Mesothelial cell of epicardium (in vitro differentiated cells): ENCODE measurements at places on chromosomes 3 and 15. TPM values are rescaled to one million over a fixed set of nuclear protein-coding genes. Genes with fewer than 3 reads are reported as not detected.

DNA sequence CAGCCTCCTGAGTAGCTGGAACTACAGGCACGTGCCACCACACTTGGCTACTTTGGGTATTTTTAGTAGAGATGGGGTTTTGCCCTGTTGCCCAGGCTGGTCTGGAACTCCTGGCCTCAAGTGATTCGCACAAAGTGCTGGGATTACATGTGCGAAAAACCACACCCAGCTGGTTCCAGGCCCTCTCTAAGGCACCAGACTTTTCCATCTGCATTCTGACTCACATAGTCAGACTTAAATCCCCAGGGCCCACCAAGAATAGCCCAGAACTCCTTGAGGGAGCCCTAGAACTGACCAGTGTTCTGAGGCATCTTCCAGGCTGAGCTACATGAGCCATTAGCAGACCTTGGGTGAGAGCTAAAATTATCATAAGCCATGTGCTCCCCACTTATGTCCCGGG lies 68.1 kb downstream of the NMD3 start:
- no peak overlapping the region for H3K27ac ChIP-seq
- H3K4me1 ChIP-seq, result no peaks in the 10 kb centered on the region
- DNase-seq, result no peak
- no peak overlapping the region for H3K4me3 ChIP-seq
- H3K36me3 ChIP-seq, result no peaks in the 10 kb centered on the region

DNA sequence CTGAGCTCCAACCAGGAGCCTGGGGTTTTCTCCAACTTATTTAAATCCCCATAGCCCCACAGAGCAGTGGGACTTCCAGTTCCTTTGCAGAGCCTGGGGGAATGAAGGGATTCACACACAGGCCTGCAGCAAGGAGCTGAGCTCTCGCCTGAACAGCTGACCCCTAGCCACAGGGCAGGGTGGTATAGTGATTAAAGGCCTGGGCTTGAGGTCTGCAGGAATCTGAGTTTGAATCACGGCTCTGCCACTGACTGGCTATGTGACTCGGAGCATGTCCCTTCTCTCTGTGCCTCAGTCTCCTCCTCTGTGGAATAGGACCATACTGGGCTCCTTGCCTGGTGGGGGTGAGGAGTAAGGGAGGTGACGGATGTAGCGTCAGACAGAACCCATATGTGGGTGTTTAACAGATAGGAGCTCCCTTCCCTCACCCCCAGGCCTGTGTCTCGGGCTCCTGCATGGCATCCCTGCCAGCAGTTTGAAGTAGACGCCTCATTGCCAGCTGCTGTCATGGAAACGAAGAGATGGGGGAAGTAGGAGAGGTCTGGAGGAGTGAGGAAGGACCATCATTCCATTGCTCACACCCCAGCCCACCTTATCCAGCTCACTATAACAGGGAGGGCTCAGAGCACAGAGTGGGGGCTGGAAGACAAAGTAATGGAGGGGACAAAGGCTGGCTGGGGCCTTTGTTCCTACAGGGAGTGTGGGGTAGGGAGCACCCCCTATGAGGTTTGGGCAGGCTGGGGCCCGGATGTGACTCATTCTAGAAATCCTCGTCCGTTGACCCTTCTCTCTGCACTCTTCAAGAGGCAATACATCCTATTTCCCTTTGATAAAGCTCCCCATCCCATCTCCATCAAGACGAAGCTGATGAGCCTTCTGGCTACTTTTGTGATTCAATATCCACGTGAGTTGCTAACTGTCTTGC lies 14.8 kb downstream of the HRH1 start:
- H3K36me3 ChIP-seq, result no peaks in the 10 kb centered on the region
- H3K27me3 ChIP-seq, result peaks cover 25% of the 10 kb centered on the region
- no peak for DNase-seq

- no peak overlapping the region for H3K27ac ChIP-seq
- H3K4me3 ChIP-seq, result no peak overlapping the region
- peaks cover 11% of the 10 kb centered on the region for H3K4me1 ChIP-seq
- DNase-seq, result no peak
- peaks cover 6% of the 10 kb centered on the region for H3K27me3 ChIP-seq
Measured at GRCh38 chr3:182501856-182502255, 291.4 kb upstream of the ATP11B start.

Gene PATL2
- 0.66 to 1.3 TPM (median 1.1 TPM) in 3 replicates for total RNA-seq

- H3K4me3 ChIP-seq, result no peak overlapping the region
- no peak for DNase-seq
- no peaks in the 10 kb centered on the region for H3K4me1 ChIP-seq
- no peaks in the 10 kb centered on the region for H3K27me3 ChIP-seq
Measured at GRCh38 chr15:100940767-100941379, 21.7 kb downstream of the LRRK1 start.

DNA sequence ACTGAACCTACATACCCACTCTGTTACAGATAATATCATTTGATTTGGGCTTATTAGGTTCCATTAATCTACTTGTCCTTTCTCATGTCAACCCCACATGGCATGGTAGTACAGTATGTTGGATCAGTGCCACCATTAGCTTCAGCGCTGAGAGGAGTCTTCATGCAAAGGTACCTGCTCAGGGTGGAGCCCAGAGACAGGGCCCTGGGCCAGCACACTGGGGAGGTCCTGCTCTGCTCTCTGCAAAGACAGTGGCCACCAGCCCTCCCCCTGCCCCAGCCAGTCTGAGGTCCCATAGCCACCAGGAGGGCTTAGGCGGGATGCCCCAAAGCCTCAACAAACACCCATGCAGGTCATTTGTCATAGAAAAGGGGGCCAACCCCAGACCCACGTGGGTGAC lies 71.0 kb downstream of the ATP10A start:
- peaks cover 15% of the 10 kb centered on the region for H3K27me3 ChIP-seq
- H3K4me3 ChIP-seq, result no peak overlapping the region
- no peaks in the 10 kb centered on the region for H3K36me3 ChIP-seq
- H3K4me1 ChIP-seq, result peaks cover 3% of the 10 kb centered on the region
- DNase-seq, result no peak

DNA sequence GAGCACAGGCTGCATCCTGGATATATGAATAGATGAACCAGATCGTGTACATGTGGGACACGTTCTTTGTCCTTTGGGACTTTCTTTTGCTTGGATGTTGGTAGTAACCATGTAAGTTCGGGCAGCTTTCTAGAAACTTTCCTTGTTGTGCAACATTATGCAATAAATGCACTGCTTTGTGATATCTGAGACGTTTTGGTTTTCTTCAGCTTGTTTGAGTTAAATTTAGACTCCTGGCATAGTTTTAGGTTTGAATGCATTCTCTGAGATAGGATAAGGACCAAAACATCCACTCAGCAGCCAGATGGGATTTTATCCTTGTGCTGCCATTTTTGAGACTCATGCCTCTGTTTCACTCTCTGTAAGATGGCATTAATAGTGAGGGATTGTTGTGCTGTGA lies 158.9 kb downstream of the IGF1R start:
- no peak overlapping the region for H3K4me3 ChIP-seq
- H3K27ac ChIP-seq, result peak overlapping the region; percentile 25
- DNase-seq, result no peak
- peaks cover 26% of the 10 kb centered on the region for H3K4me1 ChIP-seq
- peaks cover 2% of the 10 kb centered on the region for H3K36me3 ChIP-seq
- H3K27me3 ChIP-seq, result no peaks in the 10 kb centered on the region

- H3K4me1 ChIP-seq, result peaks cover 4% of the 10 kb centered on the region
- no peak for DNase-seq
- H3K36me3 ChIP-seq, result no peaks in the 10 kb centered on the region
- no peak overlapping the region for H3K4me3 ChIP-seq
- H3K27me3 ChIP-seq, result no peaks in the 10 kb centered on the region
Measured at GRCh38 chr3:64509206-64509605, 178.6 kb downstream of the ADAMTS9 start.

Gene TMC3
- total RNA-seq, result 0.04 to 0.05 TPM in 2 of 3 replicates, not detected in the other

DNA sequence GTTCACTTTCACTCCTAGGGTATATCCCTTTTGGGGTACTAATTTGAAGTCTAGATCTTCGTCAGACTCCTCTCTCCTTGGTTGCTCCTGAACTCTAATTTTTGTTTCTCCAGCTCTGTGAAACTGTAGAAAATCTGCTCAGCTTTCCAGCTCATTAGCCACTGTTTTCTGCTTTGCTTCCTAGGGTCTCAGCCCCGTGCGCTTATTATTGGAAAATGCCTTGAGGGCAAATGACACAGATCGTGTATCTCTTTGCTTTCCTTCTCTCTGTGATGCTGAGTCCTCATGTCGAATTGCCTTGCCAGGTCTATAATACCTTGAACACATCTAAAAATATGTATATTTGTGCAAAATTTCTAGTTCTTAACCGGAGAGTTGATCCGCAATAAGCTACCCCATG lies 731.1 kb downstream of the EDEM1 start:
- H3K27ac ChIP-seq, result no peak overlapping the region
- H3K4me3 ChIP-seq, result no peak overlapping the region
- no peaks in the 10 kb centered on the region for H3K27me3 ChIP-seq
- no peaks in the 10 kb centered on the region for H3K36me3 ChIP-seq
- H3K4me1 ChIP-seq, result no peaks in the 10 kb centered on the region

GRCh38 chr3:188037965-188038581 lies 115.9 kb upstream of the LPP start:
- peaks cover 3% of the 10 kb centered on the region for H3K27me3 ChIP-seq
- no peak overlapping the region for H3K4me3 ChIP-seq
- no peak overlapping the region for H3K27ac ChIP-seq
- peaks cover 13% of the 10 kb centered on the region for H3K4me1 ChIP-seq

- H3K27ac ChIP-seq, result no peak overlapping the region
- no peaks in the 10 kb centered on the region for H3K27me3 ChIP-seq
- H3K4me3 ChIP-seq, result no peak overlapping the region
- no peak for DNase-seq
- peaks cover 26% of the 10 kb centered on the region for H3K4me1 ChIP-seq
- peaks cover 55% of the 10 kb centered on the region for H3K36me3 ChIP-seq
Measured at GRCh38 chr3:168030577-168030976, 65.1 kb downstream of the GOLIM4 start.

- H3K27me3 ChIP-seq, result no peaks in the 10 kb centered on the region
- H3K27ac ChIP-seq, result no peak overlapping the region
- H3K4me3 ChIP-seq, result no peak overlapping the region
Measured at GRCh38 chr15:85545185-85545584, 164.8 kb downstream of the AKAP13 start.

Gene KBTBD13
- total RNA-seq, result 0.09 to 0.11 TPM in 2 of 3 replicates, not detected in the other

Gene HTR3E
- total RNA-seq, result not detected in 3 replicates

- DNase-seq, result no peak
- peak overlapping the region; percentile 63 for H3K27ac ChIP-seq
- no peaks in the 10 kb centered on the region for H3K27me3 ChIP-seq
- H3K4me1 ChIP-seq, result peaks cover 66% of the 10 kb centered on the region
- no peak overlapping the region for H3K4me3 ChIP-seq
Measured at GRCh38 chr3:64341296-64341695, 116.0 kb upstream of the PRICKLE2 start.

DNA sequence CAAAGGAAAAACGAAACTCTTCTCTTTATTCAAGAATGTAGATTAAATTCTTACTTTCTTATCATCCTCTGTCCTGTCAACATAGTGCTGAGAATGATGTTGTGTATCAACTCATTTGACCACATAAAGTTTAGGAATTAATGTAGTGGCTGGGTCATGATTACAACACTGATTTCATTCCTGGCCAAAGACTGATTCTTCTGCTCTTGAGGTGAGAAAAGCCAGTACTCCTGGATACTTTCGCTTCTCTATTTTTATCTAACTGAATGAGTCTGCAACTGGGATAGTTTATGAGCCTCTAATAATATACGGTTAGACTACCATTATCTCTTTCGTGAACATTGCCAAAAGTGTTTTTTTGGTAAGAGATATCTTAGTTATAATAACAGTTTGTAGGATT lies 173.0 kb downstream of the LPP start:
- H3K27me3 ChIP-seq, result no peaks in the 10 kb centered on the region
- DNase-seq, result no peak

- H3K27me3 ChIP-seq, result no peaks in the 10 kb centered on the region
- no peaks in the 10 kb centered on the region for H3K36me3 ChIP-seq
- no peaks in the 10 kb centered on the region for H3K4me1 ChIP-seq
- no peak overlapping the region for H3K27ac ChIP-seq
Measured at GRCh38 chr3:167453815-167454214, 20.0 kb downstream of the SERPINI2 start.

GRCh38 chr3:86420990-86421739 lies 569.8 kb downstream of the VGLL3 start:
- H3K4me1 ChIP-seq, result peaks cover 12% of the 10 kb centered on the region
- H3K27me3 ChIP-seq, result no peaks in the 10 kb centered on the region
- DNase-seq, result no peak

GRCh38 chr3:193546129-193546528 lies 8.6 kb downstream of the ATP13A4 start:
- H3K27me3 ChIP-seq, result peaks cover 2% of the 10 kb centered on the region
- no peaks in the 10 kb centered on the region for H3K36me3 ChIP-seq
- no peak overlapping the region for H3K4me3 ChIP-seq
- H3K27ac ChIP-seq, result no peak overlapping the region
- no peak for DNase-seq
- no peaks in the 10 kb centered on the region for H3K4me1 ChIP-seq

- DNase-seq, result no peak
- no peak overlapping the region for H3K4me3 ChIP-seq
- peaks cover 4% of the 10 kb centered on the region for H3K4me1 ChIP-seq
- no peaks in the 10 kb centered on the region for H3K27me3 ChIP-seq
- H3K27ac ChIP-seq, result no peak overlapping the region
Measured at GRCh38 chr15:51770902-51771301, 19.5 kb downstream of the TMOD2 start.

GRCh38 chr3:153285194-153285641 lies 123.2 kb downstream of the RAP2B start:
- no peaks in the 10 kb centered on the region for H3K27me3 ChIP-seq
- no peak overlapping the region for H3K4me3 ChIP-seq
- H3K27ac ChIP-seq, result no peak overlapping the region
- peaks cover 6% of the 10 kb centered on the region for H3K4me1 ChIP-seq
- no peak for DNase-seq

DNA sequence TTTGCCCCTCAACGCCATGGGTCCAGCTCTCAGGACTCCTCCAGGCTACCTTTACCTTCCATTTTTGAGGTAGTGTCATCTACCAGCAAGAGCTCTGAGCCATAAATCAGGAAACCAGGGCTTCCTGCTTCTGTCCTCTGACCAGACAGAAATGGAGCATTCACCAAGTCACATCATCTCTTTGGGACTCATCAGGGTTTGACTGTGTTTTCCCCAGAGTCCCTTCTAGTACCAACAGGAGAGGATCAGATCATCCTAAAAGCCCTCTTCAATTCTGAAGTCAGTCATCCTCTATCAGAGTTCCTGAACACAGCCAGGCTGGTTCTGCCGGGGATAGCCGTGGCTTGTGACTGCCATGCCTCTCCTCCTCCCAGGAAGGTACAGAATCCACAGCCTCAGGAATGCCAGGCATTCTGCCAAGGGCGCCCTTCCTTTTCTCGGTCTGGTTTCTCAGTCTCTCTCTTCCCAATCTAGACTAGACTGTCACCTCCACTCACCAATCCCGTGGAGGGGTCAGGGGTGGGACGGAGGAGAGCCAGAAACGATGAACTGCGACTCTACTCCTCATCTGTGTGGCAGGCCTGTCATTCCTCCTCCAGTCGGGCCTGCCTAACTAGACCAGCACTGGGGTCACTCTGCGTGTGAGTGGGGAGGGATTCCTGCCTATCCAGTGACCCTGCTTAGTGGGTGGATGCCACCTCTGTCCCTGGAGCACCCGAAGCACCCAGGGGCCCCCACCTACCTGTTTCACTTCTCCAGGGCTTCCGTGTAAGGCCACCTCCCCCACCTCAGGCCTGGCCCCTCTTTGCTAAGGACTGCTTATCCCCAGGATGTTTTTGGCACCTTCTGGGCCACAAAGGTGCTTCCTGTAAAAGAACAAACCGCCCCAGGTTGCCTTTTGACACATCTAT lies 30.9 kb downstream of the CCNL1 start:
- H3K4me1 ChIP-seq, result peaks cover 39% of the 10 kb centered on the region
- peak overlapping the region; percentile 85 for H3K27ac ChIP-seq
- H3K36me3 ChIP-seq, result no peaks in the 10 kb centered on the region
- H3K4me3 ChIP-seq, result no peak overlapping the region

Gene OIP5
- 5.3 to 5.9 TPM (median 5.6 TPM) in 3 replicates for total RNA-seq

Gene SAMMSON
- not detected in 3 replicates for total RNA-seq

- no peak overlapping the region for H3K27ac ChIP-seq
- no peak for DNase-seq
- H3K27me3 ChIP-seq, result no peaks in the 10 kb centered on the region
- no peaks in the 10 kb centered on the region for H3K4me1 ChIP-seq
- peaks cover 8% of the 10 kb centered on the region for H3K36me3 ChIP-seq
Measured at GRCh38 chr15:38147246-38147645, 105.4 kb upstream of the SPRED1 start.
